ENCODE measurements at places on chromosomes 13 and 19.

- peak; percentile 95 for DNase-seq
Observed at GRCh38 chr19:55641426-55642152, 787 bp downstream of the ZNF580 start.

GRCh38 chr13:114047358-114047881 is 73.5 kb upstream of the C13orf46 start:
- no peak for DNase-seq

- DNase-seq: no peak
Observed at GRCh38 chr13:30151388-30151787, 156.0 kb downstream of the KATNAL1 start.

DNA sequence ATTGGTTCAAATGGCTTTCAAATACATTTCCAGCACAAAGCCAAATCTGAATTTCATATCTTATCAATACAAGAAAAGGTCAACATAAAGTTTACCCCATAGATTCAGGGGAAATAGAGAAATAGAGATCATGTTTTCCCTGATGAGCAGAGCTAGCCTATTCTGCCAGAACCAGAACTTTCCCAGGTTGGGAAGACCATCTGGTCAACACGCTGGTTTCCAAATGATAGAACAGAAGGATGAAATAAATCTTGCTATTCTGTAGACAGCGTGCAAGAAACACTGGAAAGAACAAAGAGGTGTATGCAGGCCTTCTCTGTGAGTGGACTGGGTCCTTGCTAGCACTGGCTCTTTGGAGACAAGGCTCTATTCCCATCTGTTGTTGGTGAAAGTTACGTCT is 350.6 kb downstream of the NDFIP2 start:
- DNase-seq: no peak

DNA sequence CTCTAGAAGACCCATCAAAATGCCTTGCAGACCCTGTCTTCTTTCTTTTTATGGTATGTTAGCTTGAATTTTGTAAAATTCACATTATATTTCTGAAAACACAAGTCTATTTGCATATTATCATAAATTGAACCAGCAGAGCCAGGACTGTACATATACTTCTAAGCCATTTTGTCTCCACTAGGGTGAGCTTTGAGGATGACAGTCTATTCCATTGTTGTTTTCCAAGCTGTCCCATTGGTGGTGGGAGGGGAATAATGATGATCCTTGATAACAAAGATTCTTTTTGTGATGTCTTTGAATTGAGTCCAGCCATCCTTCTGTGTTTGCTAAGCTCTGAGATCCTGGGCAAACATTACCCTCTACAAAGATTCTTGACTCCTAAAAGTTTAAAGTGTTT is 359.3 kb upstream of the PCDH20 start:
- DNase-seq: no peak

DNA sequence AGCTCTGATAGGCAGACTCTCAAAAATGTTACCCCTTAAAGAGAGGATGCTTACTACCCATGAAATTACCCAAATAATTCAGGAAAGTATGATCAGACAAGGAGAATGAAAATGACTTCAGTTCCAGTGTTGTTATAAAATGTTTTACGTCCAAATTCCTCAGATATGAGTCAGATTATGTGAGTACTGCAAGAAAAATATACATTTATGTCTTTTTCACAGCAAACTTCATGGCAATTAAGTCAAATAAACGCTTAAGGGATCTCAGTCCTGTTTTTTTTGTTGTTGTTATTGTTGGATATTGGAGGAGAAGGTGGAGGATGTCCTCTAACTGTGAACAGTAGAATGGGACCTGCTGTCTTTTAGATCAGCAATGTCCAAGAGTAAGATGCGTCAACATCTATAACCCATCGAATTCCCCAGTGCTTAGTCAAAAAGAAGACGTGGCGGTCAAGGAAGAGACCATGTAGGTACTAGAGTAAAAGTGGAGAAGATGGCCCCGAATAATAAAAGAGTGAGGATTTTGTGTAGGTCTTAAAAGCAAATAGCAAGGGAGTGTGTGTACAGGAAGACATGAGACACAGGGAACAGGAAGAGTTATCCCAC is 215.4 kb upstream of the IRS2 start:
- no peak for DNase-seq

GRCh38 chr13:34347784-34348573 is 530.0 kb downstream of the RFC3 start:
- no peak for DNase-seq

DNA sequence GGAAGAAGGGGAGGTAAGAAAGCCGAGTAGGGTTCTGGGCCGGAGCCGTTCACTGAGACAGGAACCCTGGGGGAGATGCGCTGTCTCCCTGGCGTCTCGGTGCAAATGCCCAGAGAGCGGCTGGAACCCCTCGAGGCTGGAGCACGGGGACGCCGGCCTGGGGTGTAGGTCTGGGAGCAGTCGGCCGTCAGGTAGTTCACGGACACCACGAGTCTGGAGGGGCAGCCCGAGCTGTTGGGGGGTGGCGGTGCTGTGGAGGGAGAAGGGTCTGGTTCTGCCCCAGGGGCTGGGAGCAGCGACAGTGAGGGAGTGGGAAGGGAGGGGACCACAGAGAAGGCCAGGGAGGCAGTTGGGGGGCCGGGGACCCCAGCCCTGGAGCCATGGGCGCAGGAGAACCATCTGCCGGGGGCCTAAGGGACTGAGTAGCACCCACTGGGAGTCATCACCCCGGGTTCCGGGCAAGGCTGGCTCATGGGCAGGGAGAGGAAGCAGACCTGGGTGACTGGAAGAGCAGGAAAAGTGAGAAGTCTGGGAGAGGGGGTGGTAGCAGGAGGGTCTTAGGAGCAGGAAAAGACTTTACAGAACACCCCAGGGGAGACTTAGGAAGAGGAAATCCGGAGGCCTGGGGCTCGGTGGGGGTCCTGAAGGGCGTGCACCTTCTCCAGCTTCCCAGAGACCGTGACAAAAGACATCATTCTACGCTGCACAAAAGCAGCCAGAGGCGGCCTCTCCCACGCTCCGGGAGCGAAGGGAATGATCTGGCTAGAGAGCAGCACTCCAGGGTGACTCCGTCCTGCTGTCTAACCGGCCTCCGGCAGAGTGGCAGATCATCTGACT is 173.1 kb upstream of the SOX1 start:
- no peak for DNase-seq

GRCh38 chr19:11279505-11280236 is 16.3 kb upstream of the TSPAN16 start:
- no peak for DNase-seq

- no peak for DNase-seq
Observed at GRCh38 chr19:17184371-17184841, 30.8 kb upstream of the USE1 start.

All from H54 (cell line).